Suprapubic skin (tissue), 4 donors: ENCODE measurements at places on chromosomes 4 and X.

DNA sequence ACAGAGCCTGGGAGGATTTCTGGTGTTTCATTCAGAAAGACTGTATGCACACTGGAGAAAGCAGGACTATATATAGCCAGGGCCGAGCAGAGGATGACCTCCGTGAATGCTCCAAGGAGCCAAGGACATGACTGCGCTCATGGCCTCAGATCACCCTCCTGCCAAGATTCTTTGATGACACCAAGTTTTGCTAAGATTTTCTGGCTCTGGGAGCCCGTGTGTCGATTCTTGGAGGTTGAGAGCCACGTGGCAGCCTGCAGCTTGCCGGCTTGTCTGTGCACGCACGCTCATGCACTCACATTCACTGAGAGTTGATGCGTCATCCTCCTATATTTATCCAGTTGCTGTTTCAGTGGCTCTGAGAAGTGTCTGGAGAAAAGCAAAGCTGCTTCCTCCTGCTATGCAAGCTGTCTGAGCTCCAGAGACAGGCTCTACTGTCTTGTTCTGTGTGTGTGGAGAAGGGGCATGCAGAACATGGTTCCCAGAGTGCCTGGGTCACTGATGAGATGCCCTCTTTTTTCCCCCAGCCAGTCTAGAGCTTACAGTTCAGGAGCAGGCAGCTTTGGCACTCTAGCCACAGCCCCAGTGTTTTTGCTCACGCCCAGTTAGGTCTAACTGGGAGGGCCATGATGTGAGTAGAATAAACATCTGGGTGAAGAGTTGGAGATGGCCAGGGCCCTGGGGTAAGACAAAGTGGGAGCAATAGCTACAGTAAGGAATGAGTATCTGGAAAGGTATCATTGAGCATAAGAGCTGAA lies 64.9 kb upstream of the SCOC start:
- H3K27me3 ChIP-seq, result no peaks in the 10 kb centered on the region
- peak; percentile 66 for DNase-seq
- H3K36me3 ChIP-seq, result no peaks in the 10 kb centered on the region
- H3K4me1 ChIP-seq, result peaks cover 22% of the 10 kb centered on the region
- no peak overlapping the region for H3K4me3 ChIP-seq

- no peak overlapping the region for H3K4me3 ChIP-seq
- H3K27me3 ChIP-seq, result no peaks in the 10 kb centered on the region
- no peak overlapping the region for H3K27ac ChIP-seq
- no peaks in the 10 kb centered on the region for H3K36me3 ChIP-seq
- H3K4me1 ChIP-seq, result no peaks in the 10 kb centered on the region
These were observed 229.9 kb downstream of the SOX3 start for GRCh38 chrX:140274811-140275525.

DNA sequence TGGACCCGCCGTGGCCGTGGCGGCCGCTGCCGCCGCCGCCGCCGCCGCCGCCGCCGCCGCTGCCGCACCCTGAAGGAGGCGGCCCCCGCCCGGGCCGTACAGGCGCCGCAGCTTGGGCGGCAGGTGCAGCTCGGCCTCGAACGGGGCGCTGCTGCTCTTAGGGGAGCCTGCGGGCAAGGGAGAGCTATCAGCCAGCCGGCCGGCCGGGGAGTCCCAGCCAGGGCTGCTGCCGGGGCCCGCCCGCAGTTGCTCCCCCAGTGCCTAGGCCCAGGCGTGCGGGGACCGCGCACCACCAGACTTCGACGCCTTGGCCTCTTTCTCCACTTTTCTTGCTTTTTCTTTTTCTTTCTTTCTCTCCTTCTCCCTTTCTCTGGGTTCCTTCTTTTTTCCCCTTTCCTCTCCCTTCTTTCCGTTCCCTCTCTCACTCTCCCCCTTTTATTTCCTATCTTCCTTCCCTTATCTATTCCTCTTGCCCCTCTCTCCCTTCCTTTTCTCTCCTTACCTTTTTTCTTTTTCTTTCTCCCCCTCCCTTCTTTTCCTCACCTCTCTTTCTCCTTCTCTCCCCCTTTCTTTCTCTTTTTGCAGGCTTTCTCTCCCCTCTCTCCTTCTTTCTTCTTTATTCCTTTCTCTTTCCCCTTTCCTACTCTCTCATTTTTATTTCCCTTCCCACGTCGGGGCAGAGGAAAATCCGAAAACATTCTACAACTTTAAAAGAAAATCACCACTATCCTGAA lies 2.0 kb downstream of the ARX start:
- H3K4me1 ChIP-seq, result peaks cover 22% of the 10 kb centered on the region
- H3K27me3 ChIP-seq, result peaks cover 97% of the 10 kb centered on the region
- no peaks in the 10 kb centered on the region for H3K36me3 ChIP-seq
- no peak overlapping the region for H3K4me3 ChIP-seq
- no peak overlapping the region for H3K27ac ChIP-seq

DNA sequence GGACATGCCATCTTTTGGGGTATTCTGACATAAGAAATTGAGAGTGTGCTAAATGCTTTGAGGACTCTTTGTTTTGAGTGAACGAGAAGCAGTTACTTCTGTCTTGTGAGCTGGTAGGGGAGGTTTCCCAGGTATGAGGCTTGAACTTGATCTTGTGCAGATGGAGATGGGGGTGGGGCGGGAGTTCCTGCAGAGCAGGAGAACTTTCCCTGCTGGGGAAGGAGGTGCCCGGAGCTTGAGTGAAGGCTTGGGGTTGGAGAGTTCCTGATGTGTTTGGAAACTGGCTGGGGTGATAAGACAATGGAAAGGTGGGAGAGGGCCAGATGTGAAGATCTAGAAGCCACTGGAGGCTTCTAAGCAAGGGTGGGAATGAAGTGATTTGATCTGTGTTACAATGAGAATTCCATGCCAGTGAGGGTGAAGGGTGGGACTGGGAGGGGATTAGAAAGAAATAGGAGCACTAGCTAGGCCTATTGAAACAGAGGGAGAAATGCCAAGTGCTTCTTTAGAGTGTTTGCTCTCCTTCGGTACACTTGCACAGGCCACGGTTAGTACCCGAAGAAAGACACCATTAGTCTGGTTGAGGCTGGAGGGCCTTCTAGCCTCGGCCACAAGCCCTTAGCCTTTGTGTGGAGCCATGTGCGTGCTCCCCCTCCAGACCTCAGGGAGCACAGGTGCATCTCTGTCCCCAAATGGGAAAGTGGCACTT lies 103.5 kb upstream of the STOX2 start:
- H3K36me3 ChIP-seq, result no peaks in the 10 kb centered on the region
- peaks cover 22% of the 10 kb centered on the region for H3K4me1 ChIP-seq
- no peak overlapping the region for H3K27ac ChIP-seq
- H3K4me3 ChIP-seq, result no peak overlapping the region
- DNase-seq, result no peak
- H3K27me3 ChIP-seq, result peaks cover 18% of the 10 kb centered on the region

DNA sequence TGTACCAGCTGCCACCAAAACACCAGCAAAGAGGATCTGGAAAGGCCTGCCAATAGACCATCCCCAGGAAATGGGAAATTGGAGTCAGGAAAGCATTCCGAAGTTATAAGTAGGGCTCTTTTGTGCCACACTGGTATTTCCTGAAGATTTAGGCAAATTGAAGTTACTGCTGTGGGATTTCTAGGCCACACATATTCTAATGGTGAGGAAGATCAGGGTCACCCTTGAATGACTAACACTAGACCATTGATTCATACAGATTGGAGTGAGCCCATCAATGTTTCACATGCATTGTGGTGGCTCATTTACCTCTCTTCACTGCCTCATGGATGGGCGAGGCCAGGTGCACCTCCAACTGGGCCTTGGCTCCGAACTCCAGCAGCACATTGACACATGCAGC lies 22.6 kb downstream of the ASB11 start:
- DNase-seq, result no peak
- H3K27ac ChIP-seq, result no peak overlapping the region
- H3K4me3 ChIP-seq, result no peak overlapping the region
- H3K27me3 ChIP-seq, result no peaks in the 10 kb centered on the region
- no peaks in the 10 kb centered on the region for H3K36me3 ChIP-seq

- H3K4me3 ChIP-seq, result peak overlapping the region; percentile 83
- peak; percentile 66 for DNase-seq
- peaks cover 21% of the 10 kb centered on the region for H3K4me1 ChIP-seq
- H3K27me3 ChIP-seq, result peaks cover 54% of the 10 kb centered on the region
- no peaks in the 10 kb centered on the region for H3K36me3 ChIP-seq
These were observed 5.6 kb downstream of the PRDM8 start for GRCh38 chr4:80202741-80203553.

- no peaks in the 10 kb centered on the region for H3K4me1 ChIP-seq
- H3K4me3 ChIP-seq, result no peak overlapping the region
- H3K27ac ChIP-seq, result no peak overlapping the region
- no peaks in the 10 kb centered on the region for H3K27me3 ChIP-seq
These were observed 45.1 kb downstream of the RHOH start for GRCh38 chr4:40241941-40242340.

DNA sequence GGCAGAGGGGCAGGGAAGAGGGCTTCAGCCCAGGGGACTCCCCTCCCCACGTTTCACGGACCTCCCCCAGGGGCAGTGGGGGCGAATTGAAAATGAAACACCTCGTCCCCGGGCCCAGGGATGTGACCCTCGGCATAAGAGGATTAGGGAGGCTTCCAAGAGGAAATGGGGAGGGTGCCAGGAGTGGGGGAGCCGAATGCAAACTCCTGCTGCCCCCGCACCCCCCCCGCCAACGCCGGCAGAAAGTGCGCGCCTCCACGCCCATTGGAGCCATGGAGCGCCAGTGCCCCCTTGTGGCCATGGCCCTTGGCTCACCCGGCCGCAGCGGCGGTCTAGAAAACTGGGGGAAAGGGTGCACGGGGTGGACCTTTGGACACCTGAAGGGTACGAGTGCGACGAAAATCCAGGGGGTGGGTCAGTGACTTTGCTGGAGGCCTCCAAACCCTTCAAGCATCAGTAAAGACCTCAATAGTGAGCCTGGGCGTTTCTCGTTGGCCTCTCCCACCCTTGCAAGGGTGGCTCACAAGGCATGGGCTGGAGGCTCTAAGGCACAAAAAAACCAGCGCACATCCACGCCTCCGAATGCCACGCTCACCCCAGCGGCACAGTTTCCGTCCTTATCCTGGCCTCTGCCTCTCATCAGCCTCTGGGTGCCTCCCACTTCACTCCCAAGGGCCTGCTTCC lies 120.8 kb upstream of the PJA1 start:
- H3K4me3 ChIP-seq, result peak overlapping the region; percentile 48
- H3K27me3 ChIP-seq, result no peaks in the 10 kb centered on the region
- peaks cover 4% of the 10 kb centered on the region for H3K4me1 ChIP-seq

DNA sequence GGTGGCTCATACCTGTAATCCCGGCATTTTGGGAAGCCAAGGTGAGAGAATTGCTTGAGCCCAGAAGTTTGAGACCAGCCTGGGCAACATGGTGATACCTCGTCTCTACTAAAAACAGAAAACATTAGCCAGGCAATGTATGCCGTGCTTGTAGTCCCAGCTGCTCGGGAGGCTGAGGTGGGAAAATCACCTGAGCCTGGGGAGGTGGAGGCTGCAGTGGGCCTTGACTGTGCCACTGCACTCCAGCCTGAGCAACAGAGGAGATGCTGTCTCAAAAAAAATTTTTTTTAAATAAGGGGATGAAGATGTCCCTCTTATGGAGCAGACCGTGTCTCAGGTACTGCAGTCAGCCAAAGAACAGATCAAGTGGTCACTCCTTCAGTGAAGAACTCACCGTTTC lies 13.5 kb downstream of the CTAG1B start:
- no peak overlapping the region for H3K4me3 ChIP-seq
- H3K36me3 ChIP-seq, result no peaks in the 10 kb centered on the region
- DNase-seq, result no peak

DNA sequence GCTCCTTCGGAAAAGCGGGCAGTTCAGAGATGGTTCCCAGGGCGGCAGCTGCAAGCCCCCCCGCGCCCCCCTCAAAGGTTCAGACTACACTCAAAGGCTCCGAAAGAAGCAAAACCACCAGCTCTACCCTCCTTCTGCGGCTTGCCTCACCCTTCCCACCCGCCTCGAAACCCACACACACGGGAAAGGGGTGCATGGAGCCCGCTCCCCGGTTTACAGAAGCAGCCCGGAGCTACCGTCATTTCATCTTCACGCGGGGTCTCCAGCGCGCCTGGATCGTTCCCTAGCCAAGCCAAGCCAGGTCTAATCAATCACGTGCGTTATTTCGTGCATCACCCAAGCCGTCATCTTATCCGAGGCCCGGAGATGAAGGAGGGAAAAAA lies 1.2 kb downstream of the NLGN4X start:
- no peak overlapping the region for H3K27ac ChIP-seq
- no peaks in the 10 kb centered on the region for H3K36me3 ChIP-seq
- H3K4me3 ChIP-seq, result peak overlapping the region; percentile 39
- peaks cover 18% of the 10 kb centered on the region for H3K27me3 ChIP-seq

- no peak for DNase-seq
- H3K27ac ChIP-seq, result no peak overlapping the region
- H3K4me3 ChIP-seq, result no peak overlapping the region
- H3K36me3 ChIP-seq, result no peaks in the 10 kb centered on the region
- H3K4me1 ChIP-seq, result peaks cover 23% of the 10 kb centered on the region
These were observed 127.8 kb upstream of the TBL1X start for GRCh38 chrX:9337046-9337445.

DNA sequence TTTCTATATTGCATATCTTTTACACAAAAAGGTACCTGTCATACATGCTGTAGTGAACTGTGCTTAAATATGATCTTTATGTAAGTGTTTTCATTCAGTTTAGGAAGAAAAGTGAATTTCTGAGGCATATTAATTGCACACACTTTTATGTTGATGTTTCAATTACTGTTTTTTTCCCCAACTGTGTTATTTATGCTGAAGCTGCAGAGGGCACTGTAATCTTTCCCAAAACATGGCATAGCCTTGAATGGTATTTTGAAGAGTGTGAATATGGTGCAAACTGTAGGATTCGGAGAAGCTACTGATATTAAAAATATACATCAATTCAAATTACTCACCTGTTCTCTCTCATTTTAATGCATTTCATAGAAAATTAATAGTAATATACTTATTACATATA lies 6.0 kb upstream of the CENPE start:
- no peaks in the 10 kb centered on the region for H3K4me1 ChIP-seq
- no peak for DNase-seq
- H3K36me3 ChIP-seq, result no peaks in the 10 kb centered on the region
- no peaks in the 10 kb centered on the region for H3K27me3 ChIP-seq

DNA sequence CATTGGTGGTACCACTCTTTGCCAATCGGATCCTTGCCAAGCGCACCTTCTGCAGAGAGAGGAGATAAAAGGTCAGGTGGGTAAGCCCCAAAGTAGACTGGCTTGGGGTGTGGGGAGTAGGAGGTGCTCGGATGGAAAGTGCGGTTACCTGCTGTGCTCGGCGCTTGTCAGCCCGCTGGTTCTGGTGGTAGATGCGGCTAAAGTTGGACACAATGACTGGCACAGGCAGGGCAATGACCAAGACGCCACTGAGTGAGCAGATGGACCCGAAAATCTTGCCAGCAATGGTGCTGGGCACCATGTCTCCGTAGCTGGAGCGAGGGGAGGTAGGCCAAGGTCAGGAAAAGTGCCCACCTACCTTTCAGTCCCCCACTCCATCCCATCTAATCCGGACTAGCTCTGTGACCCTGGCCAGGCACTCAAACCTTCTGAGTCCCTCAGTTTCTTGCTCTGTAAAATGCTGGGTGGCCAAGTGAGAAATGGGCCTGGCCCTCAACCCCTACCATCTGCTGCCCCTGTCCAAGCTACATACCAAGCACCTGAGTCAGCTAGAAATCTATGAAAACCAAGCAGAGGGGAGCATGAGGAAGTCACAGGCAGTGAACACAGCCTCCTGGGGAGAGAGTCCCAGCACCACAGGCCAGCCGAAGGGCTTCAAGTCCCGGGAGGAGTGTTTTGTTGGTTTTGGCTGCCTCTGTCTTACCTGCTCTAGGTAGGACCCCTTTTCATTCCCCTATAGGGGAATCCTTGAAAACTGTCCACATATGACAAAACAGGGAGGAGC lies 4.7 kb downstream of the KCND1 start:
- peaks cover 8% of the 10 kb centered on the region for H3K4me1 ChIP-seq
- no peaks in the 10 kb centered on the region for H3K36me3 ChIP-seq
- DNase-seq, result no peak
- no peak overlapping the region for H3K27ac ChIP-seq
- H3K27me3 ChIP-seq, result no peaks in the 10 kb centered on the region
